ENCODE measurements at places on chromosomes 11 and 22. TPM values are rescaled to one million over a fixed set of nuclear protein-coding genes. Genes with fewer than 3 reads are reported as not detected.
A peak's percentile ranks its signal among the peaks of the same experiment; 100 is the strongest.

DNA sequence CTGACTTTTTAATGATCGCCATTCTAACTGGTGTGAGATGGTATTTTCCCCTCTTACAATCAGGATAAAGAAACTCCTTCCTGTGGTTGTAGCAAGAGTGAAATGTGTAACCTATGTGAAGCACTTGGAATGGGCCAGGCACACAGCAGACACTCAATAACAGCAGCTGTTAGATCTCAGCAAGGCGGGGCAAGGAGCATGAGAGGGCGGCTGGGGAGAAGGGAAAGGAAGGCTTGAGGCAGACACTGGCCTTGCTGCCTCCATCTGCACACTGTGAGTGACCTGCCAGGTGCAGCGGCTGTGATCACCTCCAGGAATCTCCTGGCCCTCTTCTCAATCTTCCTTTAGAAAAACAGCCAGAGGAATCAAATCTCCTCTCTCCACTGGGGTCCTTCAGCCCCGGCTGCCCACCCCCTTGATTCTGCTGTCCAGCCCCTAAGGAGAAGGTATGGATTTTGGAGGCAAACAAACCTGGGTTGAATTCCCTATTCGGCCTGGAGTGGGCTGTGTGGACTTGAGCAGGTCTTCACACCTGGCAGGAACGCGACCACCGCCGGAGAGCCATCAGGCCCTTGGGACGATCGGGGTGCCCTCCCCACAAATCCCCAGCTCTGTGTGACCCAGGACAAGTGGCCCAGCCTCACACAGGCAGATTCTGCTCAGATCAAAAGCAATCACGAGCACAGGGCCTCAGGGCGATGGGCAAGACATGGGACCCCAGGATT, 49.0 kb downstream of the RPUSD4 start:
- DNase-seq: no peak

MMP3 gene
- total RNA-seq: not detected

- DNase-seq: no peak
Measured at GRCh38 chr22:33455036-33455435, 396.9 kb upstream of the SYN3 start.

DNA sequence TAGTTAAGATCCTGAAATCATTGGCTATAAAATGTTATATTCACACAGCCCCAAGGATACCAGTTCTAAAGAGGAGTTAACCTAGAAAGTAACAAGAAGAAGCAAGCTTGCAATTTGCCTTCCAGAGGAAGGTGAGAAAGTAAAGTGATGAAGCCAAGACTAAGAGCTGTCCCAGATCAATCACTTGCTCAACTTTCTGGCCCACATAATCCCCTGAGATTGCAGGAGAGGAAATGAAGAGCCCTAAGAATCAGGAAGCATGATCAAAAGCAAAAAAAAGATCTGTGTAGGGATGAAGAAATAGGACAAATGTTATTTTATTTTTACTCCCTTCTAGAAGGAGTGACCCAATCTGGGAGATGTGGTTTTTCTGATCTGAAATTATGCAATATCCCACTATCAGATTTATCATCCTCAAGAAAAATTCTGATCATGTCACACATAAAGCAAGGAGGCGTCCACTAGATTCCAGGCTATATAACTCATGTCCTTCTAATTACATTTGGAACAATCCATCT, 180.3 kb upstream of the GUCY1A2 start:
- no peak for DNase-seq

- DNase-seq: no peak
Measured at GRCh38 chr11:102421261-102421660, 31.3 kb downstream of the TMEM123 start.

- DNase-seq: no peak
Measured at GRCh38 chr11:93831343-93832127, 18.9 kb downstream of the VSTM5 start.

GRCh38 chr22:25650833-25651232, 86.4 kb downstream of the GRK3 start:
- DNase-seq: no peak

PKDREJ gene
- total RNA-seq: not detected

GRCh38 chr11:120342226-120342625, 6.0 kb downstream of the ARHGEF12 start:
- no peak for DNase-seq

GRCh38 chr22:35582861-35583670, 34.1 kb downstream of the MB start:
- DNase-seq: peak; percentile 65

DNA sequence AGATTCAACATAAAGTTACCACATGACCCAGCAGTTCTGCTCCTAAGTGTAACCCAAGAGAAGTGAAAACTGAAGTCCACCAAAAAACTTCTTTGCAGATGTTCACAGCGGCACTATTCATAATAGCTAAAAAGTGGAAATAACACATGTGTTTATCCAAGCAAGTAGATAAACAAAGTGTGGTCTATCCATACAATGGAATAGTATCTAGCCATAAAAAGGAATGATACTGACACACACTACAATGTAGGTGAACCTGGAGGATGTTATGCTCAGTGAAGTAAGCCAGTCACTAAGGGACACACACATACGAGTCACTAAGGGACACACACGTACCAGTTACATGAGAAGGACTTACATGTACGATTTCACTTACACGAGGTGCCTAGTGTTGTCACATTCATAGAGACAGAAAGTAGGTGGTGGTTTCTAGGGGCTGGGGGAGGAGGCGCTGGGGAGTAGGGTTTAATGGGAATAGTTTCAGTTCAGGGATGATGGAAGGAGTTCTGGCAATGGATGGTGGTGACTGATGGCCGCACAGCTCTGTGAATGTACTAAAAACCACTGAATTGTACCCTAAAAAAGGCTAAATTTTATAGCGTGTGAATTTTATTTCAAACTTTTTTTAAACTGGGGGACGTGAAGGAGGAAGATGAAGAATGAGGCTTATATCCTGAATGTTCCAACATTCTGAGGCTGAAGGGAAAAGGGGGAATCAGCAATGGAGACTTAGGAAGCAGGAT, 27.2 kb upstream of the COMT start:
- no peak for DNase-seq

OR2AG1 gene
- total RNA-seq: not detected

- no peak for DNase-seq
Measured at GRCh38 chr22:39234867-39235687, 9.7 kb downstream of the PDGFB start.

DNA sequence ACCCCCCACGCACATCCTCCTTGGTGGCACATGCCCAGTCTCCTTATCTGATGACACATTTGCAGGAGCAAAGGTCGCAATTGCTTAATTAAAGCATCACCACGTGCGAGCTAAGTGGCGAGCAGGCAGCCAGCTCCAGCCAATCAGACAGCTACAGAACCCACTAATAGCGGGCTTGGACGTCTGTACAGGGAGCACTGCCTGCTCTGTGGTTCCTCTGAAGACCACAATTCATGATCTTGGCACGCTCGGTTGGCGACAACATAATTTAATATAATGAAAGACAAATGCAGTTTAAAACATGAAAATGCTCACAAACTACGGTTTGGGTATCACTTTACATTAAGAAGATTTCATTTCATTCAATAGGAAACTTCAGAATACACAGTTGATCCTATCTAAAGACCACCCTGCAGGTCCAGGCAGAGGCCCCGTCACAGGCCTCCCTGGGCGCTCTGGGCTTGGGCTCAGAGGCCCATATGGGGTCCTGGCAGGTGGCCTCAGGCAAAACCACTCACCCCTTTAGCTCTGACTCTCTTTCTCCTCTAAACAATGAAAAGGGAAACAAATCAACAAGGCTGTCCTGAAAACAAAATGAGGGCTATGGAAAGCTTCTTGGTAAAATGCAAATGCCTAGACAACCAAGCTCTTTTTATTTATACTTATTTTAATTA, 10.4 kb downstream of the PACSIN2 start:
- no peak for DNase-seq

DNA sequence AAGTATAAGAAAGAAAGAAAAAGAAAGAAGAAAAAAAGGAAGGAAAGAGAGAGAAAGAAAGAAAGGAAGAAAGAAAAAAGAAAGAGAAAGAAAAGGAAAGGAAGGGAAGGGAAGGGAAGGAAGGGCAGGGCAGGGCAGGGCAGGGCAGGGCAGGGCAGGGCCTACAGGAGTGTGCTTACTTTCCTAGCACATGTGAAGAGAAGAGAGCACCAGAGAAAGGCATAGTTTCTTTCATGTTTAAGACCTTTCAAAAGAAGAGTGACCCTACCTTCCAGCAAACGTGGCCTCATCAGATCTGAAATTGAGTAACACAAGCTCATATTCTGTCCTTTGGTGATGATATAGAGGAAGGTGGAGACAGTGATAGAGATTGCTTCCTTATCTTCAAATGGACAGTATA, 899.3 kb upstream of the RAG2 start:
- no peak for DNase-seq

LDLRAD3 gene
- total RNA-seq: 19.0 TPM

DNA sequence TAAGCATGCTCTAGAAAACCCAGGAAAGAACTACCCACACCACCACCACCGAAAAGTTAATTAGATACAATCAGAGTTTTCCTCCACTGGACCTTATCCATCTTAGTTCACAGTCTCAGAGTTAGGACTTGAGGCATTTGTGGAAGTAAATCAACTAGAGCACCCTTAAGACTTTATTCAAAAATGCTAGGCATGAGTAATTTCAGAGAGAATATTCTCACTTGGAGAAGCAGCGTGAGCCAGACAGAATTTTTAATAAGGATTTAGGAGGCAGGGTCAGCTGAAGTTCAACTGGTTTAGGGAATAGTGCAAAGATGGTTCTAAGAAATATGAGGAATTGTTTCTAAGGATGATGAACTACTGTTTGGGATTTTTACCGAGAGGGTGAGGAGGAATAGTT, 1.2 kb upstream of the OLFML1 start:
- DNase-seq: no peak

ZNF214 gene
- total RNA-seq: 2.1 TPM

GRCh38 chr22:42067671-42068251, 2.9 kb downstream of the NAGA start:
- DNase-seq: no peak

DNA sequence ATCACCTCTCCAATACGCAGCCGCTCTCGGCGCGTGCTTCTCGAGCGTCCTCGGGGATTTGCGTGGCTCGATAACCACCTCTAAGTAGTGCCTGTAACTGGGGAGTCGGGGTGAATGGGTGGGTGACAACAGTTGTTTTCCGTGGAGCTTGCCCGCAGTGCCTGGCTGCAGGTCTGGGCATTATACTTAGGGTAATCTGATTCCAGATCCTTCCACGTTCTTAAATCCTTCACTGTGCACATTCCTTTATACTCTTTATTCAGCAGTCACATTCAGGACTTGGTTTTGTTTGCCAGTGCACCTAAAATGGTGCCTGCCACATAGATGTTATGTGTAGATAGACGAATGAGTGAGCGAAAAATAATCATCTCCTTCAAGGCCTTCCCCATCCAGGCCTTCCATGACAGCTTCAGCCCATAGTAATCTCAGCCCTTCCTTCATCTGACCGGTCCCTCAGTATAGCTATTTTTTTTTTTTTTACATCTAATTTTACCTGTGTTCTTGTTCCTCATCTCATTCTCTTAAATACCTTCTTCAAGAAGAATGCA, 602 bp downstream of the NAT10 start:
- DNase-seq: no peak

- no peak for DNase-seq
Measured at GRCh38 chr11:127105593-127106541, 105.3 kb upstream of the KIRREL3 start.

NUP160 gene
- 53.8 TPM for total RNA-seq

GRM5 gene
- total RNA-seq: not detected

RTL10 gene
- 24.6 TPM for total RNA-seq

- no peak for DNase-seq
Measured at GRCh38 chr22:23749841-23750301, 1.0 kb downstream of the ZNF70 start.

- no peak for DNase-seq
Measured at GRCh38 chr11:77075425-77075905, 8.7 kb downstream of the CAPN5 start.
